ENCODE measurements at places on chromosomes 3 and 15. TPM values are rescaled to one million over a fixed set of nuclear protein-coding genes. Genes with fewer than 3 reads are reported as not detected.

The ELL3 gene
- 1.8 TPM for total RNA-seq

The AKAP13 gene
- 74.4 TPM for total RNA-seq

The KBTBD13 gene
- not detected for total RNA-seq

The PRR20G gene
- not detected for total RNA-seq

The CHRM5 gene
- total RNA-seq, result under 0.01 TPM

The HCLS1 gene
- total RNA-seq, result 65.9 TPM

The ATP2B2 gene
- total RNA-seq, result not detected

The SCAANT1 gene
- 1.2 TPM for total RNA-seq

The GALNT15 gene
- 1.2 TPM for total RNA-seq

The DZIP1L gene
- total RNA-seq, result 15.2 TPM

The GATA2 gene
- total RNA-seq, result 12.4 TPM

The VGLL3 gene
- total RNA-seq, result 28.0 TPM

The KCNMB2 gene
- total RNA-seq, result not detected

The PCBP4 gene
- total RNA-seq, result 22.4 TPM

The CPN2 gene
- total RNA-seq, result not detected

The CYP8B1 gene
- not detected for total RNA-seq

The CPNE9 gene
- not detected for total RNA-seq

The HTR3E gene
- total RNA-seq, result not detected

The CAMP gene
- not detected for total RNA-seq

The LTK gene
- total RNA-seq, result under 0.01 TPM

The MYO1E gene
- total RNA-seq, result 80.7 TPM

The GLDN gene
- total RNA-seq, result 0.09 TPM

Data from endothelial cell of coronary artery (primary cell).